Activated CD4-positive, alpha-beta T cell treated with anti-CD3 and anti-CD28 coated beads, Interleukin-2, amount 50 U/mL, for 24 hours (primary cell): ENCODE measurements at places on chromosomes 6 and 20.
A peak's percentile ranks its signal among the peaks of the same experiment; 100 is the strongest.

DNA sequence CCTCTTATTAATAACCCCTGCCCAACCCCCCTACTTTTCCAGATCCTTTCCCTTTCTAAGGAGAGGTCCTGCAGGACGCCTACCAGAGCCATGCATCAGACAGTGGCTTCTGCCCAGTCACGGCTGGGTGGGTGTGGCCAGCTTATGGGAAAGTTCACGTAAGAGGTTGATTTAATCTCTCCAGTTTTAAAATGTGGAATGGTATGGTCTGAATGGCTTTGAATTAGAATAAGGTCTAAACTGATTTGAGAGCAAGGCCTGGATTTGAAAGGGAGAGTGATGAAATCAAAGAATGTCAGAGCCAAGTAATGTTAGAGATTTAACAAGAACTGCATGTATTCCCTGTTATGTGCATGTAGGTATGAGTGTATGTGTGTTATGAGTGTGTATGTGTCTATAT, 275.7 kb downstream of the PAX1 start:
- DNase-seq: no peak

GRCh38 chr6:146968041-146968760, 236.0 kb upstream of the STXBP5 start:
- no peak for DNase-seq

DNA sequence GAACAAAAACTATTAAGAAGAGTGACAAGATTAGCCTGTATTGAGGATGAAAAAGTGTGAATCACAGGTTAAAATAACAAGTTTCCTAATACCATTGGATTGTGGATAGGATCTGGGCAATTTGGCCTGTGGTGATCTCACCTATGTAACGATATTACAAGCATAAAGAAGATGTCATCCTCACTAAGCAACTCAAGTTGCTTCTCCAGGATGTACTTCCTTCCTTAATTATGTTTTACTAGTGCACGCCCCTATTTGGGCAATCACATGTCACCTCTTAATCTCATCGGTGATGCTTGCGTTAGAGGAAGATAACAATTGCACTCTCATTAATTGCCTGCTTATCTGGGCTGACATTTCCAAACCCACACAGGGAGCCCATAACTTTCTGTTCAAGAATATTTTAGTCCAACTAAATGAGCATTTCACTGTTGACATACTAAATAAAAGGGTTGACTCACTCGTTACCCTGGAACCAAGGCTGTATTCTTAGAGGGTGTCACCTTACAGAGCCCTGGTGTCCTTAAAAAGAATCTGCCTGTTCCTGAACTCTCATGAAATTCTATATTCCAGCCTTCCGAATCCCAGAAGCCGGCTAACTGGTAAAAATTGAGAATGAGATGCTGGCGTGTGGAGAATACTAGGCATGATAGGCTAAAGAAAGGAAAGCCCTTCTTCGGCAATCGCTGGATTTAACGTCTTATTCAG, 88.2 kb upstream of the ATXN1 start:
- no peak for DNase-seq

GRCh38 chr6:26175428-26176181, 88.4 kb downstream of the HFE start:
- no peak for DNase-seq

DNA sequence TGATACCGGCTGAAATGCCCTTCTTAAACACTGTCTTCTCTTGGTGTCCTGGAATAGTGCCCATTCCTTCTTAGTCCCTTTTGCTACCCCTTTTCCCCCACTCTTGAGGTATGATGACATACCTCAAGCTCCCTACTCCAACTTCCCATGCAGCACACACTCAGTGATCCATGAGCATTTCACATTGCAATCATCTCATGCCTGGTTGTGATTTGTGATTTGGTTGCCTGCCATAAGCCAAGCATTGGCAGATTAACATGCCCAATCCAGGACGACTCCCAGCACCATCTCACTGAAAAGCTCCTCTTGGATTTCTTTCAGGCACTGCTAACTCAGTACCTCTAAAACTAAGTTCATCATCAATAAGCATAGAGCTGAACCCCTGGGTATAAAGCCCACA, 14.7 kb upstream of the PTPRA start:
- DNase-seq: no peak

- no peak for DNase-seq
Measured at GRCh38 chr6:109770047-109770446, 79.0 kb downstream of the FIG4 start.

GRCh38 chr20:39880890-39881289, 808.1 kb downstream of the MAFB start:
- no peak for DNase-seq

- no peak for DNase-seq
Measured at GRCh38 chr6:137964876-137965275, 97.8 kb downstream of the TNFAIP3 start.

GRCh38 chr20:40741507-40742106, 52.6 kb upstream of the MAFB start:
- no peak for DNase-seq

GRCh38 chr6:449486-450419, 58.2 kb downstream of the IRF4 start:
- DNase-seq: no peak

- DNase-seq: no peak
Measured at GRCh38 chr6:12111363-12111670, 99.2 kb downstream of the HIVEP1 start.

DNA sequence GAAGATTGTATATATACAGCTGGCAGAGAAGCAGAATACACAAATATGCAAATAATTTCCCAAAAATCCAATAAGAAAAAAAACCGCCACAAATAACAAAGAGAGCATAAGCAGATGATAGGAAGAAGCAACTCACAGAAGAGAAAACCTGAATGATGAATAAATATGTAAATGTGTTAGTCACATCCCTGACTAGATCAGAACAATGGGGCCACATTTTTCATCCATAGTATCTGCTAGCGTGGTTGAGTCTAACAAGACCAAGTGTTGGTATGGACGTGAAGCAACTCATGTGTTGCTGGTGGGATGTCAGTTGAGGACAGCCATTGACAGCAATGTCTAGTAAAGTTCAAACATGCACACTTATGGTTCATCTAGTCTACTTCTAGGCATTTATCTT, 3.9 kb upstream of the SLC22A3 start:
- no peak for DNase-seq

DNA sequence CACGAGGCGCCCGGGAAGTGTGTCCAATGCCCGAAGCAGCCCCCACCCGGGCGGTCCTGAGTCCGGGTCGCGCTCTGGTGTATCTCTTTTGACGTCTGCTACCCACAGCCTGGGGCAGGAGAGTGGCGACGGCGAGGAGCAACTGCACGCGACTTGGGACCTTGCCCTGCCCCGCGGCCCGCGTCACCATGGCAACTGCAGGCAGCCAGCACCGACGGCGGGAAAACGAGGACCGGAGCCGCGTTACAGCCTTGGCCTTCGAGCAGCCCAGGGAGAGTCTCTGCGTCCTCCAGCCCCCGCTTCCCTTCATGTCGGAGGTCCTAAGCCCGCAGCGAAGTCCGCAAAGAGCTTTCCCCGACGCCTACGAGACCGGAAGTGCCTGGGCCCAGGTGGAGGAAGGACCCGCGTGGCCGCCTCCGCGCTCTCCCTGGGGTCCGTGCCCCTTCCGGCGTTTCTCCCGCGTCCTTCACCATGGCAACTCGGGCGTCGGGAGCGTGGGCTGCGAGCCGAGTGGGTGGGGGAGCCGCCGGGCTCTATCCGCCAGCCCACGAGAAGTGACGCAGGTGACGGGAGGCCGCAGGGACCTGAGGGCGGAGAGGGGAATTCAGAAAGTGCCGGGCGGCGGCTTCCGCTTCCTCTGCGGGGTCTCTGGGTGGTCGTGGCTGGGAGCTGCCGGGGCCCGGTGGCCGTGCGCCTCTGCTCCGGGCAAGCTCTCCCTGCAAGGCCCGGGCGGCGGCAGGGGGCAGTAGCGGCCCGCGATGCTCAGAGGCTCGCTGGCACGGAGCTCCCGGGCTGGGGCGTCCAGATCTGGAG, 88.6 kb upstream of the TGM3 start:
- peak; percentile 48 for DNase-seq

- no peak for DNase-seq
Measured at GRCh38 chr6:84645563-84646266, 118.7 kb downstream of the TBX18 start.

DNA sequence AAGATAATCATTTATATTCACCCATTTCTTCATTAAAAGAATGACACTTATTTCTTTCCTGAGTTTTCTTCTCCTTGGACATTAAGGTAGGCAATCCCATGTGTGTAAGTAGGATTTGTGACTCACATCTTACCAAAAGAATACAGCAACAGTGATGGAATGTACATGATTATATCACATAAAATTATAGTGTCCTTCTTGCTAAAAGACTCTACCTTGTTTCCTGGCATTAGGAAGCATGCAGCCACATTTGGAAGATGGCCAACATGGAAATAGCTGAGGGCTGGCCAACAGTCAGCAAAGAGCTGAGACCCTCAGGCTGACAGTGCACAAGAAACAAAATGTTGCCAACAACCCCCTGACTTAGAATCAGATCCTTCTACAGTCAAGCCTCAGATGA, 327.9 kb upstream of the MARCKS start:
- no peak for DNase-seq

DNA sequence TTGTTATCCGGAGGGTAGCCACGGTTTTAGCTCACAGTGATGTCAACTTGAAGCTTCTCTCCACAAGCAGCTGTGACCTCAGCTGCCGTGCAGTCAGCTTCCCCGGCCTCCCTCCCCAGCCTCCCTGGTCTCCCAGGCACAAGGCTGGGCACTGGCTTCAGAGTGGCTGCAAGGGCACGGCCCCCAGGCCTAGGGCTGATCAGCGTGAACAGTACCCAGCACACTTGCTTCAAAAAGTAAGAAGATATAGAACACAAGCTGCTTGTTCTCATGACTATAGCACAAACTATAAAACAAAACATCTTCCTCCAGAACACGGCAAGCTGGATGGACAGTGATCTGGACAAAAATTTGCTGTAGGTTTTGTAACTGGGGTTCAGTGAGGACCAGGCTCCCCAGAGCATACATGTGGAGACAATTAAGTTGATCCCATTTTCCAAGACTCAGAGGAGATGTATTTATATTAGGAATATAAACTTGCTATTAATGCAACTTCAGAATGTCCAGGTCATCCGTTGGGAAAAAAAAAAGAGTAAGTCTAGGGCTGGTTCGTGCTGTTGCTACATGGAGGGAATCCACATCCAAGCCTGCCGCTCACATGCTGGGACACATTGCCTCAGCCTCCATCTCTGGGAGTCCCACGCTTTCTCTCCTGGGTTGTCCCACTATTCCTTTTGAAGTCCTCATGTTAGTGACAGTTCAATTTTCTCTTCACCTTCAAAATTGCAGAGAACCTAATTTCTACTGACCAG, 199.4 kb upstream of the THBS2 start:
- DNase-seq: no peak

- no peak for DNase-seq
Measured at GRCh38 chr6:73665686-73666319, 12.0 kb upstream of the SLC17A5 start.

- no peak for DNase-seq
Measured at GRCh38 chr20:45049904-45050471, 50.9 kb downstream of the KCNS1 start.

- DNase-seq: no peak
Measured at GRCh38 chr6:166928644-166929541, 27.5 kb downstream of the RNASET2 start.

- DNase-seq: no peak
Measured at GRCh38 chr6:124203101-124203811, 399.6 kb downstream of the NKAIN2 start.

DNA sequence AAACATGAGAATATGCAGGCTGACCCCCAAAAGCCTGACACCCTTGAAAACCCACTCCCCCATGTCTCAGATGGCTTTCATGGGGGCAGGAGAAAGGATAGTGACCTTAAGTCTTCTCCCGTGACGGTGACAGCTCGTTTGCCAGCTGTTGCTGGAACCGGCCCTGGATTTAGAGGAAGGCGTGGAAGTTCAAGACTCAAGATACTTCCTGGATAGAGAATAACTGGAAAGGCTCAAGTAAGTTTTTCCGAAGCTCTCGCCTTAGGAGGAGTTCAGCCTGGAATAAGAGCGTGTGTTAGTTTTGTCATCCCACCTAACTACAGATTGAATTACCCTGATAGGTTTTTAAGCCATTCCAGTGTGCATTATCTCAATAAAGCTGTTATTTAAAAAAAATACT, 11.6 kb upstream of the MTG2 start:
- no peak for DNase-seq

- no peak for DNase-seq
Measured at GRCh38 chr6:31878726-31879125, at the start of gene SLC44A4. Gene SLC44A4, minus strand, starts transcription at chr6:31878997. Its CDS starts 17 bp downstream, at chr6:31878980.

DNA sequence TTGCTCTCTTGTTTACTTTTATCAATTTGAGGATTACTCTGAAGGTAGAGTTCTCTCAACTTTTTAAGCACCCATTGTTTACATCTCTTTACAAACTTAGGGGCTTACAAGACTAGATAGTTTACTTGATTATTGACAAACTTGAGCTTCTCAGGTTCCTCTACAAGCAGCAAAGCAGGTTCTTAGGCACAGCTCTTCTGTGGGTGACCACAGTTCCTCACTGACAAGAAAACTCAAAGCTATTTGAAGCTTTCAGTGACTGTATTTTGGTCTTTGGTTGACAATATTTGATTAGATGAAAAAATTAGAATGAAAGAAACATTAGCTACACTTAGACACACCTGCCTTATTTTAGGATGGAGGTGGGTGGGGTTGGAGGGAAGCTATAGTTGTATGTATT, 327.3 kb upstream of the RUNX2 start:
- DNase-seq: no peak

- no peak for DNase-seq
Measured at GRCh38 chr6:117464700-117465099, 17.8 kb upstream of the DCBLD1 start.

- DNase-seq: no peak
Measured at GRCh38 chr6:44775121-44775520, 387.6 kb downstream of the CDC5L start.

- DNase-seq: no peak
Measured at GRCh38 chr6:140660295-140660694, 1285.8 kb upstream of the CITED2 start.

DNA sequence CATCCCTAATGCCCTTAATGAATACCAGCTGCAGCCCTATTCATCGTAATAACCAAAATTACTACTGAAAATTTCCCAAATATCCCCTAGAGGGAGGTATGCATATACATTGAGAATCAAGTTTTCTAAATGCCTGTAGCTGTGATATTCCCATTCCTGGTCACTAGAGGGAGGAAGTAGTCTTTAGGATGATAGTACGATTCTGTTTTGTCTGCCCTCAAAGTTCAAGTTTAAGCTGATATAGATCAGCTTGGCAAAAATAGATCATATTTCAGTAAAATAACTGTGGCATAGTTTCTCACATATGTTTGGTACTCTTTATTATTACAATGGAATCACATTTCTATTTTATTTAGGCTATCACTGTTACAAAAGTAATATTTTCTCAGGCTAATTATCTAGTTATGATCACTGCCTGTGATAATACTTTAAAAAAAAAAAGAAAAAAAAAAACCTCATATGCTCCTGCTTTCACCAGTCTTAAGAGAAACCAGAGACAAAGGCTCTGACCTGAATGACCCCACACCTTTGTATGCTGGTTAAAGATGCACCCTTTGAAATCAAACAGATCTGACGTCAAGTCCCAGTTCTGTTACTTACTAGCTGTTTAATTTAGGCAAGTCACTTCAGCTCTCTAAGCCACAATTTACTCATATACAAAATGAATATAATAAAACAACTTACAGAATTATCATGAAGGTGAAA, 11.0 kb downstream of the TSPYL1 start:
- DNase-seq: no peak

GRCh38 chr6:151475653-151476523, 17.9 kb upstream of the CCDC170 start:
- no peak for DNase-seq

GRCh38 chr6:104301951-104302350, 557.8 kb downstream of the HACE1 start:
- DNase-seq: no peak

- DNase-seq: no peak
Measured at GRCh38 chr20:35474303-35474871, 19.0 kb downstream of the CEP250 start.
